ENCODE measurements at places on chromosomes 1 and 21. TPM values are rescaled to one million over a fixed set of nuclear protein-coding genes. Genes with fewer than 3 reads are reported as not detected.

GRCh38 chr1:200252531-200252930 is 157.3 kb downstream of the ZNF281 start:
- ATAC-seq, result no peak

SYT6 gene
- total RNA-seq, result not detected

FABP3 gene
- 39.4 TPM for total RNA-seq

DNA sequence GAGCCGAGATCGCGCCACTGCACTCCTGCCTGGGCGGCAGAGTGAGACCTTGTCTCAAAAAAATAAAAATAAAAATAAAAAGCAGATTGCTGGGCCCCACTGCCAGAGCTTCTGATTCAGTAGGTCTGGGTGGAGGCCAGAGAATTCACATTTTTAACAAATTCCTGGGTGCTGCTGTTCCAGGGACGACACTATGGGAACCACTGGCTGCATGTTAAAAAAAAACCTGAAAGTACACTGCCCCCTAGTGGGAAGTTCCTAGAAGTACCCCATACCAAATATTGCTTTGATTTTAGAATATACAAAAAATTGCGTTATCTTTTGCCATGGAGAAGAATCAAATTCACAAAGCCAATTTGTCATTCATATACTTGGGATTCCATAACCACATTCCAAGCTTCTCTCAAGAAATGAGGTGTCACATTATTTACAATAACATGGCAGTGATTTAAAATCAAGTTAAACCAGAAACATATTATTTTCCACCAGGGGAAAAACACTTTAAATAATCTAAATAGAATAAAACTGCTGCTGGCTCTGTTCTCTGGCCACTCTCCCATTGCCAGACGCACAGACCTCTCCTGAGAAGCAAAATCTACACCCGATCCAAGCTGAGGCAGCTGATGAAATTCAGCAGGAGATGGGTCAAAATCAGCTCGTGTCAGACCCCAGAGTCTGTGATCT is 27.4 kb downstream of the SYF2 start:
- no peak for ATAC-seq

LRRC3 gene
- total RNA-seq, result 2.7 TPM

JUN gene
- total RNA-seq, result 105 TPM

Measured in gastroesophageal sphincter (tissue), 4 donors.